HepG2 (cell line): ENCODE measurements at places on chromosomes 16 and 17. TPM values are rescaled to one million over a fixed set of nuclear protein-coding genes. Genes with fewer than 3 reads are reported as not detected.
A peak's percentile ranks its signal among the peaks of the same experiment; 100 is the strongest.

- peak overlapping the region; percentile 78 for H3K4me3 ChIP-seq
- no peaks in the 10 kb centered on the region for H3K27me3 ChIP-seq
- no peak for DNase-seq
- peak overlapping the region; percentile 21 for H3K27ac ChIP-seq
Observed at GRCh38 chr16:3149630-3150345, 15.0 kb downstream of the ZNF213 start.

DNA sequence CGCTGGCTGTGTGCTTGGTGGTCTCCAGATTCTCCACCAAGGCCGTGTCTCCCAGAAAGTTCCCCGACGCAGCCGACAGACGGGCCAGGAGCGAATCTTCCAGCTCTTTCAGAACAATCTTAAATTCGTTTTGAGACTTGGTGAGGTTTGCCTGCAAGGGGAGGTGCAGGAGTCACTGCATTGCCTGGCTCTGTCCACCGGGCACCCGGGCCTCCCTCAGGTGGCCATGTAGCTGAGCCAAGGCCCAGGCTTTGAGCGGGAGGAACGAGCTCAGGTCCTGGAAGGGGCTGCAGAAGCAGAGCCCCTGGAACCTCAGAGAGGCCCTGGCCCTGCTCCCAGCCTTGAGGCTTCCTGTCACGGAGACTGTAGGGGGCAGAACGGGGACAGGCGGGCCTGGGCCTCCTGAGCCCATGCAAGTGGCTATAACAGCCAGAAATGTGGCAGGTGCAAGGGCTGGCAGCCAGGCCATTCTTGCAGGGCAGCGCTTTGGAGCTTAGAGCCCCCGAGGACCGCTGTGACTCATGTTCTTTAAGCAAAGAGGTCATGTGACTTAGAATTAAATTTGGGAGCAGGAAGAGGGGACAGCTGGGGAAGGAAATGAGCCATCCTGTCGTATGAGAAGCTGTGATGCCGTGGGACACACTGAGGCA is 72.4 kb downstream of the PGS1 start:
- H3K36me3 ChIP-seq: no peaks in the 10 kb centered on the region
- no peak overlapping the region for H3K27ac ChIP-seq
- H3K27me3 ChIP-seq: peaks cover 36% of the 10 kb centered on the region

FOXF1 gene
- not detected in 2 replicates for total RNA-seq

DNA sequence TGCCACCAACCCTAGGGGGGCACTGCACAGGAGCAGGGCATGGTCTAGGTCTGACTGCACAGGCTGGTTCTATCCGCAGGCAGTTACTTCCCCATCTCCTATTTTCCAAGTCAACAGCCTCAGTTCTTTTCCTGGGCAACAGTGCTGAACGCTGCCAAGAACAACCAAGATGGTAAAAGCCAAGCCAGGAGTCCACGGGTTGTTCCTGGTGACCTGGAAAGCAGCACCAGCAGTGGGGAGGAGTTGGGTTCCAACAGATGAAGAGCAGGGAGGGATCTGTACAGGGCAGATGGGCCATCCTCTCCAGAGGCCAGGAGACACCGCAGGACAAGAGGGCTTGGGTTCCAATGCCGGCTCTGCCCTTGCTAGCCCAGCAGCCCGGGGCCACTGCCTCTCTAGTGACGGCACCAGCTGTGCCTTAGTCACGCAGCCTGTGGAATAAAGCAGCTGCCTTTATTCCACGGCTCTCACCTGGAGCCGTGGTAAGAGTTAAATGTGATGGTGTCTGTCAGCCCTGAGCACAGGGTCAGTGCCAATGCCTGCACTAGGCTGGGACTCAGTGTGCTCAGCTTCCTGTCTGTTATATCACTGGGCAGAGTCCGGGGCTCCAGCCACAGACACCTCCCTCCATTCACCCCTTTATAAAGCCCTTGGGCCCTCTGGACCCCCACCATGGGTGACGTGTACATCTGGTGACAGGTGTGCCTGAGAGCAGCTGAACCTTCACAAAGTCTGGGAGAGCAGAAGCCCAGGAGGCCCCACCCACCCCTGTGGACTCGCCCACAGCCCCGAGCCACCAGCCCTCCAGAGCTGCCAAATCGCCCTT is 44.9 kb downstream of the MARF1 start:
- H3K36me3 ChIP-seq: peaks cover 73% of the 10 kb centered on the region
- no peak for DNase-seq
- H3K27ac ChIP-seq: no peak overlapping the region
- no peak overlapping the region for H3K4me3 ChIP-seq
- H3K27me3 ChIP-seq: no peaks in the 10 kb centered on the region

CACNG5 gene
- not detected in 2 replicates for total RNA-seq
